ENCODE measurements at places on chromosomes 4 and X.
A peak's percentile ranks its signal among the peaks of the same experiment; 100 is the strongest.

DNA sequence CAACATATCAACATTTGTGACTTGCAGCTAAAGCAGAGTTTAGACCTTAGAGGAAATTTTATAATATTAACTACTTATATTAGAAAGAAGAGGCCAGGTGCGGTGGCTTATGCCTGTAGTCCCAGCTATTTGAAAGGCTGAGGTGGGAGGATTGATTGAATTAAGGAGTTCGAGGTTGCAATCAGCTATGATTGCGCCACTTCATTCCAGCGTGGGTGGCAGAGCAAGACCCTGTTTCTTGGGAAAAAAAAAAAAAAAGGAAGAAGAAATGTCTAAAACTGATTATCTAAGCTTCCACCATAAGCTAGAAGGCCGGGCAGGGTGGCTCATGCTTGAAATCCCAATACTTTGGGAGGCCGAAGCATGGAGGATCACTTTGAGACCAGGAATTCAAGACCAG, 42.0 kb upstream of the USP9X start:
- DNase-seq = no peak

- peak; percentile 70 for DNase-seq
Observed at GRCh38 chr4:112523764-112524505, 8.0 kb upstream of the NEUROG2 start.

DNA sequence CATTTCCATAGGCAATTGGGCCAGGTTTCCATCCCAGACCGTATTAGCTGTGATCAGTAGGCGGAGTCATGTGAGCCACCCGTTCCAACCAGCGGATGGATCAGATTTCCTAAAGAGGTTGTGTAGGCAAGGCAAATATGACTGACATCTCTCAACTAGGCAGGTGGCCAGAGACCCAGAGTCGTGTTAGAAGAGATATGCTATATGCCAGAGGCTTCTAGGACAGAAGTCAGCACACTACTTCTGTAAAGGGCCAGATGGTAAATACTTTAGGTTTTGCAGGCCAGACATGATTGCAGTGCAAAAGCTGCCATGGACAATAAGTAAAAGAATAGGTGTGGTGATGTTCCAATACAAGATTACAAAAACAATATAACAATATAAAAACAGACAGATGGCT, 788.4 kb downstream of the RPA4 start:
- DNase-seq = no peak

GRCh38 chrX:102129473-102129872, 4.0 kb downstream of the TCEAL2 start:
- peak; percentile 10 for DNase-seq

DNA sequence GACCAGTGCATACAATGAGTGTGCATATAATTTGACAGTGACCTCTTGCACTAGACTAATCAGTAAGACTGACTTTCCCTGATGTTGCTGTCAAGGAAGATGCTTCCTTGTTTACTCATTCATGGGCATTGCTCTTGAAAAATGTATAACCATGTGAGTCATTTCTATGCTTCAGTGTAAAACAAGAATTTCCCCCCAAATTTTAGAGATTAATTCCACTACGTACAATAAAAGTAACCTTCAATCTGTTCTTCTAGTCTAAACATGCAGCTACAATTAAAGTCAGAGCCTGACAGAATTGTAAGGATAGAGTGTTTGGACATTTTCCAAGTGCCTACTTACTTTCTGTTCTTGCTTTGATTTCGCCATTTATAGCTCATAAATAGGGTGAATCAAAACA, 935.7 kb downstream of the RAPGEF2 start:
- DNase-seq = no peak

- DNase-seq = no peak
Observed at GRCh38 chr4:124478470-124478869, 234.1 kb downstream of the ANKRD50 start.

DNA sequence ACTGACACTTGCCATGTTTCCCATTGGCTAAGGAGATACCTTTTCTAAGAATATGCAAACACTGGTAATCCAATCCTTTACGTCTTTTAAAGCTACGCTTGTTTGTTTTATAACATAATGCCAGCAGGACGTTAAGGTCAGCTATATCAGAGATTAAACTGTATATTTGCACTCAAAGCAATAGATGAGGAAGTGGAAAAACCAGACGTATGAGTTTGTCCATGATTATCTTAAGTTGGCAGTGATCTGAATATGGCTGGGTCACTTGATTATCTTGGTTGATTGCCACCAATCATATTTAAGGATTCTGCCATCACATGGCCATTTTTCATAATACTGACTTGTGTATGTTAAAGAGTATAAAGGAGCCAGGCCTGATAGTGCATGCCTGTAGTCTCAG, 19.4 kb downstream of the TMSB4X start:
- no peak for DNase-seq

DNA sequence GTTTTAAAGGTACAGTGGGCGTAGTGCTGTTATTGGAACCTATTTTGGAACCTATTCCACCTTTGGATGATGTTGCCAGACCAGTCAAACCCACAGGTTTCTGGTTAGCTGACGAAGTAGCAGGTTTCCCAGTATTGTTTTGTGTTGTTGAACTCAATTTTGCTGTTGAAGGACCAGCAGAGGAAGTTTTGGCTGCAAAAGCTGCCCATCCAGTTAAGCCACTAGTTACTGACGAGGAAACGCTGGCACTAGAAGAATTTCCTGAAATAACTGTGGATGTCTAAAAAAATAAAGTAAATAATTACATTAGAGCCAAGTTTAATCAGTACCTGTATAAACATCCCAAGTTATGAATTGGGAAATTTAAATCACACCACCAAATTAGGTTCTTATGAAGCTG, 25.5 kb downstream of the INTS12 start:
- no peak for DNase-seq

DNA sequence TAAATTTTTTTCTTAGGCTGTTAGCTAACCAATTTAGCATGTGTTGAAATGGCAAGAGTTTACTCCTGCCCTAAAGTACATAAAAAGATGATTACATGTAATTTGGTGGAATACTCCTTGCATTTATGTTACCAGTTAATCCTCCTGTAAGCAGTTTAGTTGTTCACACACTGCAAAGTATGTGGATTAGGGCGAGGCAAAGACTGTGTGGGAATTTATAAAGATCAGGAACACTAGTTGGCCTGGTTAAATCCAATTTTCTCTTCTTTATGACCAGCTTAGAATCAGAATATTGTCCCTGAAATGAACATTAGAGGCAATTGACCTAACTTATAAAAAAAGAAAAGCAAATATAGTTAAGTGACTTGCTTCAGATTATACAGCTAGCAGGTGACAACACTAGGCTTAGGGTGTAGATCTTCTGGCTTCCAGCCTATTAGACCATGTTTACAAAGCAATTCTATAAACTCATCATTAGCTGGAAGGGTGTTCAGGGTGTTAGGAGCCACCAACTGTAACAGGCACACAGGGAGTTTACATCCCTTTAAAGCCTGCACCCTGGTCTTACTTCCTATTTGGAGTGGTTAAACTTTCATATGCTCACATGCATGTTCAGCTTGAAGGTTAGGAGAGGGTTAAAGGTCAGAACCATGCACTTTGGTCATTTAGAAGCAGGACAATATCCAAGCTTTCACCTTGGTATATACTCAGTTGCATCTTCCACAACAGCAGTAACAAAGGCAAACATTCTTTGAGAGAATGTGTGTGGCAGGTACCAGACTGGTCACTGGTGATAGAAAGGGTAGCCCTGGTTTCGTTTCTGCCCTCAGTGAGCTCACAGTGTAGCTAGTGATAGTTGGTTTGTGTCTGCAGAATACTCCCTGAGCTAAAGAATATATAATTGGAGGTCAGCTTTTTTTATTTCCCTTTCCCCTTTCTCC, 72.6 kb downstream of the GC start:
- DNase-seq = no peak

- no peak for DNase-seq
Observed at GRCh38 chr4:43399726-43400125, 507.2 kb downstream of the GRXCR1 start.

GRCh38 chr4:53776141-53776540, 184.9 kb upstream of the LNX1 start:
- no peak for DNase-seq

GRCh38 chrX:150298841-150299551, 64.1 kb upstream of the MAMLD1 start:
- no peak for DNase-seq

DNA sequence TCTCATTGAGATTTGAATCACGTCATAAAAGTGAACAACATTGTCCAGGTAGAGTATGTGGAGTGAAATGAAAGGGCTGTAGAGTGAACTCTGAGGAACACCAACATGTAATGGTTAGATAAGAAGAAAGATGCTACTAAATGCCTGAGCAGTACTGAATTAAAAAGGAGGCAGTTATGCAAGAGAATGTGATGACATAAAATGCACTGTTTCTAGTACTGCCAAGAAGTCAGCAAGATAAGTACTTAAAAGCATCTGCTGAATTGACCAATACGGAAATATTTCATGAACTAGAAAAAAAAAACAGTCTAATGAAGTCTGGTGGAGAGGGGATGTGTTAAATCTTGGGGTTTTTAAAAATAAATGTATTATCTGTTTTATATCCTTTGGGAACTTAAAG, 583.8 kb upstream of the GALNT7 start:
- no peak for DNase-seq

- no peak for DNase-seq
Observed at GRCh38 chr4:122234686-122235085, 82.6 kb downstream of the BLTP1 start.

DNA sequence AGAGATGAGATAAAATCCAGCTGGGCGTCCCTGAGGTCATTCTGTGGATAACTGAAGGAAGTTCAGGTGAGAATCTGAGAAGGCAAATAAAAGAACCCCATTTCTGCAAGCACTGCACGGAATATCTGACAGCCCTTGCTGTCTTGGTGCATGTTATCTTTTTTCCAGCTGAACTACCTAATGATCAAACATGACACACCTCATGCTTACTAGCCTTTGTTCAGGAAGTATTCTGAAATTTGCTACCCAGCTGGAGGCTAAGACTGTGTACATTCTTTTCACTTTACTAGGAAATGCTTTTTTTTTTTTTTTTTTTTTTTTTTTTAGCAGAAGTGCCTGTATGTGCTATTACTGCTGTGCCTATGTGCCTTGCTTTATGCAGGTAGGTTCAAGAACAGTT, 718.1 kb downstream of the SMARCA1 start:
- DNase-seq = no peak

DNA sequence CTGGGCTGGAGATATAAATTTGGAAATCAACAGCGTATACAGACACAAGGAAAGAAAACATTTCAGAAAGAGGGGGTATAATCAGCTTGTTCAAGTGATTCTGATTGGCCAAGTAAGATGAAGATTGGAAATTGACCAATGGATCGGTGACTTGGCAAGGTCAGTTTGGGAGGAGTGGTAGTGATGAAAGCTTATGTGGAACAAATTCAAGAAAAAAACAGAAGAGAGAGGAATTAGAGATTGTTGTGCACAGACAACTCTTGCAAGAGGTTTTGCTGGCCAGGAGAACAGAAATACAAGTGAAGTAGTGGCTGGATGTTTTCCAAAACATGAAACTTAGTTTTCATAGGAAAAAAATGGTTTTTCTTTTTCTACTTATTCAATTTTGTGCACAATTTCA, 16.3 kb downstream of the CD38 start:
- no peak for DNase-seq

DNA sequence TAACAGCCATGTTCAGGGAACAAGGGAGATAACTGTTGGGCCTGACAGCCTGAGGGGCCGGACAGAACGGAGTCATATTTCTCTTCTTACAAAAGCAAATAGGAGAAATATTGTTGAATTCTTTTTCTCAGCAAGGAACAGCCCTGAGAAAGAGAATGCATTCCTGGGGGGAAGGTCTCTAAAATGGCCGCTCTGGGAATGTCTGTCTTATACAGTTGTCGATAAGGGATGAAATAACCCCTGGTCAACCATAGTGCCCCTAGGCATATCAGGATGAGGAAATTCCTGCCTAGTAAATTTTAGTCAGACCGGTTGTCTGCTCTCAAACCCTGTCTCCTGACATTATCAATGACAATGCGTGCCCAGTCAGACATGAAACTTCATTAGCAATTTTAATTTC, 1925.5 kb downstream of the PCDH7 start:
- DNase-seq = no peak

- DNase-seq = no peak
Observed at GRCh38 chr4:55132775-55133174, 7.4 kb upstream of the KDR start.

DNA sequence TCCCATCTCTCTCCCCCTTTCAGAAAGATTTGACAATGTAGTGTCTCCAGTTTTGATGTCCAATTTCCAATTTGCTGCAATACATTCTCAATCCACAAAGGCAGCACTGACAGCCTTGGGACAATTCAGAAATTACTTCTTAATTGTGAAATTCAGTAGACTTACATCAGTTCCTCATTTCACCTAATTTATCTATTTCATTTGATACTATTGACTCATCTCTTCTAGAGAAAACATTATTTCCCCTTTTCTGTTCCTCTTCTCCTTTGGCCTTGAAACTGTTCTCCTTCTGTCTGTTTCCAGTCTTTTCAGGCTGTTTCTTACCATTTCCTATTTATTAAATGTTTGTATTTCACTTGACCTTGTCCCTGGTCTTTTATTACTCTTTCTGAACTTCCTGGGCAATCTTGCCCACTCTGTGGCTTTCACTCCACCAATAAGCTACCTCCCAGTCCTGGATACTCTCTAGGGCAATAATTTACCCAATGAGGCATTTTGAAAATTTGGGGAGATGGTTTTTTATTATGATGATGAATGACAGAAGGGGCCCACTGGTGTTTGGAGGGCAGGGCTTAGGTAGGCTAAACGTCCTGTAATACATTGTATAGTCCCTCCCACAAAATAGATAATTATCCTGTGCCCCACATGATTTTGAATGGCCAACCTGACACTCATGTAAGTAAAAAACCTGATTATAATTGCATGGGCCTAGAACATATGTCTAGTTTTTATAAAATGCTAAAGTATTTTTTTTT, 498.0 kb upstream of the BOD1L1 start:
- no peak for DNase-seq

DNA sequence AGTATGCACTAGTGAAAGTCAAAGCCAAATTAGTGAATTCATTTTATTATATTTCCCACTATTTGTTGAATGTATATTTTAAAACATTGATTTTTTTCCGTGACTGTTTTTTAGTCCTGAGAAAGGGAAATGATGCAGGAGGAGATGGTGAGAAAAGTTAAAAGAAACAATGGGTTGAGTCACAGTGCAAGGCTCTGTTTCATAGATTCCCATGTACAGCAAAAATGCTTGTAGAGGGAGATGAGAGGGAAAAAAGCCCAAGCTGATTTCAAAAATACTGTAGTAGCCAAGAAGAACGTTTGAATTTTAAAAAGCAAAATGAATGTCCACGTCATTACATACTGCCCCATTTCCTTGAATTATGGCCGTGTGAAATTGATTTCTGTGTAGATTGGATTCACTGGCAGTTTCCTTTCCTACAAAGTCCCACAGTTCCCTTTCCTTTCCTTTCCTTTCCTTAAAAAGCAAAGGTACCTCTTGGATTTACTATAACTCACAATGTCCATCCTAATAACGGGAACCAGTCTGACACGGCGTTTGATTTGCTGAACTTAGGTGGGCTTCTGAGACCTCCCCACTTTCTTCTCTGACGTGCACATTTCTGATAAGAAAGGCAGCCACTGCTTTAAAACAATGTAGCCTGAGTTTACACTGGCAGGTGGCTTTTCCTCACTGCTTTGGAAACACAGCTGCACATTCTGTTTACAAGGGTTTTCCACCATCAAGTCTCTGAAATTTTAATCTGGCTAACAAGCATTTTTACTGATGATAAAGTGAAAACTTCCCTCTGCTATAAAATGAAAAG, 63.7 kb downstream of the SPCS3 start:
- DNase-seq = no peak

Data from CD4-positive, alpha-beta T cell treated with Interferon alpha-2 for 1 hour (primary cell).